Right ventricle myocardium superior (tissue), 1 donor: ENCODE measurements at places on chromosomes 6 and 20. TPM values are rescaled to one million over a fixed set of nuclear protein-coding genes. Genes with fewer than 3 reads are reported as not detected.

PCSK2 gene
- 0.86 TPM for total RNA-seq

C20orf141 gene
- not detected for total RNA-seq

SFTA2 gene
- not detected for total RNA-seq

JAG1 gene
- 22.1 TPM for total RNA-seq

GRCh38 chr20:12573442-12573841, 435.3 kb upstream of the SPTLC3 start:
- DNase-seq, result no peak

GRCh38 chr20:57594092-57594951, 25.9 kb downstream of the ZBP1 start:
- DNase-seq, result peak; percentile 74

GRCh38 chr6:131226459-131227157, 91.3 kb downstream of the AKAP7 start:
- no peak for DNase-seq
